Anterior cingulate cortex (tissue), 58 donors: ENCODE measurements at places on chromosomes 7 and 10.

DNA sequence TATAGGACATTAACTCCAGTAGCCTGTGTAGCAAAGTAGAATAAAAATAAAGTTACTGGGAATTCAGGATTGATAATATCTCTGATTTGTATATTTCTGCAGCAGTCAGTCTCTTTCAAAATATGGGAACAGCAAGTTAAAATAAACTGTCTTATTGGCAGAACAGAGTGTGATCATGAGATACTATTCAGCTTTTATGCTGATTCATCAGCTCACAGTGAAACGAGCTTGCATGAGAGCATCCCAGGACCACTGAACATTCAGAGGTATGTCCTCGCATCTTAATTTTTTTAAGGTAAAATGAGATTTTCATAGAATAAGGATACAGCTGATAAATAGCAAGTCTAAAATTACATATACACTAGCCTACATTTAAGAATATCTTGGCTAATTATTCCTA lies 282.5 kb upstream of the MYO3A start:
- DNase-seq = no peak

DNA sequence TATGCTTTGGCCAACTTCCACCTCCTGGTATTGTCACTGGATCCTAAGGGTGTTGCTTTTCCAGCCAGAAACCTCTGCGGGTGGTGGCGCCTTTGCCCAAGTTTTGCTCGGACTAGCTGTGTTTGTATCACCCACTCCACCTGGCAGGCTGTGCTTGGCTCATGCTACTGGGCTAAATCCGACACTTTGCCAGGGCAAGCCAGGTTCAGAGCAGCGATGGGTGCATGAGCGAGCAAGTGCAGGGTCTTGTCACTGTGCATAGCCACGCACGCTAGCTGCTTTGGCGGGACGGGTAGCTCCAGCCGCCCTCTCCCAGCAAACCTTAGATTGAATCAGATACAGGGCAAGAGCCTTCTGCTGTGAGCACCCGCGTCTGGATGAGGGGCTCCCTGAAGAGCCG lies 737.5 kb downstream of the PCDH15 start:
- no peak for DNase-seq

DNA sequence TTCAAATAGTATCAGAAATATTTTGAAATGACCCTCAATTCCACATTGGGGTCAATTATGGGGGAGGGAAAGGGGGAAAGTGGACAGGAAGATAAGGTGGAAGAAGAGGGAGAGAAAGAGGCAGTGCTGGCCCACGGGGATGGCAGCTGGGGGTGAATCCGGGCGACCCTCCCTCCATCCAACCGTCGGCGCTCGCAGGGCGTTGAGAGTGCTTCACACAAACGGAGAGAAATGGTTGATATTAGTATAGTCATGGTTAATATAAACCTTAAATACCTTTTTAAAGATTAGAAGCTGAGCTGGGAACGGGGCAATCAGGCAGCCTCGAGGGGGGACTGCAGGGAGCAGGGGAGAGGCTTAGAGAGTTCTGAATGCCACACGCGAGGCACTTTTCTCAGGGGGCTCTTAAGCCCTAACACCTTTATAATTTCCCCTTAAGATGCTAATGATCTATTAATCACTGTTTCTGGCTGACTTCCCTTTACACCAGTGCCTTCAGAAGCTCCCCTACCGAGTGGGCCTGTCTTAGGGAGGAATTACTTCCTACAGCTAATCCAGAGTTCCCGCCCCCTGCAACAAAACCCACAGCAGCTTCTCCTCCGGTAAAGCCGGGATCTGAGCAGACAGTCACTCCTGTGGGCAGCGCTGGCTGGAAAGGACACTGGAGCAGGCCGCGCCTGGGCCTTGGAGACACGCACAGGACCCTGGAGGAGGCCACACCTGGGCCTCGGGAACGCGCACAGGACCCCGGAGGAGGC lies 39.5 kb downstream of the PRKAG2 start:
- DNase-seq = no peak

- DNase-seq = no peak
Measured at GRCh38 chr10:112409299-112409698, 35.4 kb downstream of the ACSL5 start.

GRCh38 chr10:80900661-80901060 lies 363.0 kb downstream of the SH2D4B start:
- DNase-seq = no peak

- DNase-seq = no peak
Measured at GRCh38 chr10:123621492-123621891, 44.7 kb upstream of the GPR26 start.

DNA sequence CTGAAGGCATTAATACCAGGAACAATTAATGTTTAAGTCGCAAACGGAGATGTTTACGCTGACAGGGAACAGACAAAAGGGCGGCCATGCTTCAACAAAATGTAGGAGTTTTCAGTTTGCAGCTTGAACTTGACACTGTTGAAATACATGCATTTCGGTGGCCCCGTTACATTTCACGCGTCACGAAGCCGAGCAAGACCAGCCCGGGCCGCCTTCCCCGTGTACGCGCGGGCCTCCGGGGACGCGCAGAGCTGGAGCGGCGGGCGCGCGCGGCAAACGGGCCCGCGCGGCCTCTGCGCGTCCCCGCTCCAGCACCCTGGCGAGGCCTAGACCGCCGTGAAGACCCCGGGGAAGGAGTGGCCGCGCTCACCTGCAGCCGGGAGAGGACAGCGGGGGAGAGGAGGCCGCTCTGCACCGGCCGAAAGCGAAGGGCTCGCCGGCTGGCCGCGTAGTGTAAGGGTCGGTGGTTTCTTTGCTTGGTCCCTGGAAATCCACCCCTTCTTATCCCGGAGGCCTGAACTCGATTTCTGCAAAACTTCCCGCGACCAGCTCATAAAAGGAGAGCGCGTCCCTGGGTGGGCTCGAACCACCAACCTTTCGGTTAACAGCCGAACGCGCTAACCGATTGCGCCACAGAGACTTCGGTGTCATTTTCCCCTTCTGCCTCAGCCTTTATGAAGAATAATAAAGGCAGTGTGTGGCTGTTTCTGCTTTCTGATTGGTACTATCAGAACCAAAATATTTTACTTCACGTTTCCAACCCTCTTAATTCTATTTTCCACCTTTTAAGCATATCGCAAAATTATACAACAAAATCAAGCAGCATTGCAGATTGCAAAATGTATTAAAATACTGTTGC lies 11.4 kb upstream of the EBLN1 start:
- DNase-seq = peak; percentile 83

DNA sequence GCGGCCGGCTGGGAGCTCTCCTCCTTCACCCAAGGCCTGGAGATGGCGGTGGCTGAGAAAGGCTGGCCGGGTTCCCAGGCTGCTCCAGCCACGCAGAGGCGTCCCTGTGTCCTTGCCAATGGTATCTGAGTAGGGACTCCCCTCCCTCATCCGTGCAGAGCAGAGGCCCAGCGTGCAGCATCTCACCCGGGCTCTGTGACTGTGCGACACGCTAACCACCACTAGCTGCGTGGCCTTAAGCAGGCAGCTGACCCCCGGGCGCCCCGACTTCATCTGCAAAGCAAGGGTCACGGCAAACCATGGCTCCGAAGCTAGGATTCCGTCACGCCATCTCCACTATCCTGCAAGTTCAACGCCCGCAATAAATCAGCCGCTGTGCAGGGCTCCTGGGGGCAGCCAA lies 47.2 kb upstream of the TNRC18 start:
- peak; percentile 44 for DNase-seq

GRCh38 chr7:71243736-71244410 lies 111.9 kb downstream of the GALNT17 start:
- no peak for DNase-seq
